ENCODE measurements at places on chromosomes 7 and 10.

DNA sequence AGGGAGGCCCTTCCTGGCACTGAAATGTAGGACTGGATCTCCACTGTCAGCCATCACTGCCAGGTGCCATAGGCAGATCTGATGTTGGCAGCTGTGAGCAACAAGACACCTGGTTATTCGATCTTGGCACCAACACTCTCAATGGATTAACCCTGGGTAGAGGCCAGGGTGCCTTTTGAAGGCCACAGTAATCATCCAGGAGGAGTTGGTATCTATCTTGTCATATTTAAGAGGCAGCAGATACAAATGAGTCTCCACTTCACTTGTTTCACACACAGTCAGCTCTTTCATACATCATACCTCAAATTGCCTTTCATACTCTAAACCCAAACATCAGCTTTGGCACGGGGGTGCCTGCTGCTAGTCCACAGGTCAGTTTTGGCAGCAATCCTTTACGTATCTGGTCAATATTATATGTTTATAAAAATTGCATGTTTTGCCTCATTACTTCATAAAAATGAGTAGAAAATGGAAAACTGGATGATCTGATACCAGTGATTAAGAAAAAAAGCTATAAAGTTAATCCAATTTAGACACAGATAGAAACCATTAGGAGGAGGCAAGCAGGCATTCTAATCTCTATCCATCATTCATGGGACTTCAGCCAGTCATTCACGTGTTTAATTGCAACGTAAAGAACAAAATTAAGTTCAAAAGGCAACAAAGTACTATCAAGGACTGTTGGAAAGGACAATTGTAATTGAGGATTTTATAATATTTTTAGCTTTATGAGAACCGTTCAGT is 12.7 kb upstream of the CACUL1 start:
- no peak for DNase-seq

DNA sequence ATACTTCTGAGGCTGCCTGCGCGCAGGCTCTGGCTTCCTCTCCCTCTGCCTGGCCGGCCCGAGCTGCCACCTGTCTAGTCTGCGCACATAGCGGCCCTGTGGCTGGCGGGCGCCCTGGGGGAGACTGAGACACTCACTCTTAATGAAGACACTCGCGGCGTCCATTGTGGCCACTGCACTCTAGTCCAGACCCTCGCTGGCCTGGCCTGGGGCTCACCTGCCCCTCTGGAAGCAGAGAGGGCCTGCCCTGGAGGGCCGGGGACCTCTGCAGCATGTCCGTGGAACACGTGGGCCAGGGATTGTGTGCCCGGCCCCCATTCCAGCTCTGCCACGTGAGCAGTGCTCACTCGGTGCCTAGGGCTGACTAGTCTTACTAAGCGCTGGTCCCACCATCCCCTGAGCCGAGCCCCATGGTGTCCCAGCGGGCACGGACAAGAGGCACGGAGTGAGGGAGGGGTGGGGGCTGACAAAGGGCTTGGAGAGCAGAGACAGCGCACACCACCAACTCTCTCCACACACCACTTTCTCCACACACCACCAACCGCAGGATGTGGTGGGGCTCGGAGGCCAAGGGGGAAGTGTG is 149.3 kb downstream of the ELFN1 start:
- no peak for DNase-seq

GRCh38 chr10:60611291-60611747 is 167.0 kb upstream of the CDK1 start:
- no peak for DNase-seq

DNA sequence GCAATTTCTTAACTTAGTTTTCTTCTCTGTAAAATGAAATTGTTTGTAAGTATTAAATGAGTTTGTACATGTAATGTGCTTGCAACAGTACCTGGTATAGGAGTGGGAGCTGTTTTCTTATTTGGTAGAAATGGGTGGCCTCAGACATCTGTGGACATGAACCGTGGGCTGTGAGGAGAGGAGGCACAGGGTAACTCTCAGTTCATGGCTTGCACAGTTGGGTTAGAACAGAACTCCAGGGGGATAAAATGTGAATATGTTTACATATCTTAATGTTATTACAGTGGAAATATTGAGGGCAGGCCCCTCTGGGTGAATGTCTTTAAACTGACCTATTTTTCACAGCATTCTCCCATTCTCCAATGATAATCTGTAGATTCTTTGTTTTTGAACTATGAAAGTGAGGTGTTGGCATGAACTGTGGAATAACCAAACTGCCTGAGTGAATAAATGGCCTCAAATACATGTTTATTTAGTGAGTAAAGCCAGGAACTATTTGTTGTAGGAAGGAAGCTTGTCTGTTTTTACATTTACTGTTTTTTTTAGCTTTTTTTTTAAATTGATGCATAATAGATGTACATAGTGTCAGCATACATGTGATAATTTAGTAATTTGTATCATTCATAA is 2.6 kb downstream of the ABCA13 start:
- DNase-seq = no peak

DNA sequence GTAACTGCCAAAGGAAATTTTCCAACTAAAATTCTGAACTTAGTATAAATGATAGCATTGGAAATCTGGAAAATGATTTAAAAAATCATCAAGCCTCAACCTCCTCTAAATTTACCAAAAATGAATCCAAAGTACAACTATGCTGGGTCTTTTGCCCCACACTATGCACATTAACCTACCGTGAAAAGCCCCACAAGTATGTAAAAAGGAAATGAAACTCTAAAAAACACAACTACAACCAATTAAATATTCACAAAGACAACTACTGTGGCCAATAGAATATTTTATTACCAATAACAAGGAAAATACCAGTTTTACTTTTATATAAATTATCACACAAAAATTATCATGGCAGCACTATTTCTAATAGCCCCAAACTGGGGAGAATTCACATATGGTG is 19.3 kb downstream of the EIF3A start:
- no peak for DNase-seq

- no peak for DNase-seq
These were observed 221.3 kb upstream of the ZMIZ1 start for GRCh38 chr10:78847485-78847884.

- no peak for DNase-seq
These were observed 226.7 kb upstream of the NPY start for GRCh38 chr7:24057243-24057642.

DNA sequence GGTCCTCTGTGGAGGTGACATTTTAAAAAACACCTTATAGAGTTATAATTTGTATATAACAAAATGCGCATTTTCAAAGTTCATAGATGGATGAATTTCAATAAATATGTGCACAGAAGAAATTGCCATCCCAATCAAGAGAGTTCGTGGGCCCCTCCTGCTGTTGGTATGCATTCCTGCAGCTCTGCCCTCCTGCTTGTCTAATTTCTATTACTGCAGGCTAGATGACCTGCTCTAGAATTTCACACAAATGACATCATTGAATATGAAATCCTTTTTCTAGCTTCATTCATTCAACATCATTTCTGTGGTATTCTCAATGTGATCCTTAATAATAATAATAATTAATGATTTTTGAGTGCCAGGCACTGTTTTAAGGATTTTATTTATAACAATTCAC is 348.2 kb downstream of the SDK1 start:
- no peak for DNase-seq

GRCh38 chr7:132380059-132380458 is 196.2 kb downstream of the PLXNA4 start:
- no peak for DNase-seq

DNA sequence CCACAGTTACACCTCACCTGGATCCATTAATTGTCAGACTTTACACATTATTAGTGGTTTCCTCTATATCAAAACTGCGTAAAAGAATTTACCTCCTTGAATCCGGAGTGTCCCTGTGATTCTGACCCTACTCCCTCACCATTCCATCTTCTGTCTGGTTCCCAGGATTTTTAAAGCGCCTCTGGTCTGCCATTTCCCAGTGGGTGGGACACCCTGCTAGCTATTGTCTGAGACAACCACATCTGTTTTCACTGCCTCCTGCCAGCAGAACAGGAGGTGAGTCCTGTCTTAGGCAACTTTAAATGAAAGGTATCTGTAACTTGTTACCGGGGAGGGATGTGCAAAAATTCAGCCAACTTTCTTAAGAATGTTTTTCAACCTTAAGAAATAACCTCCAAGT is 2.3 kb downstream of the MACROH2A2 start:
- DNase-seq = no peak

DNA sequence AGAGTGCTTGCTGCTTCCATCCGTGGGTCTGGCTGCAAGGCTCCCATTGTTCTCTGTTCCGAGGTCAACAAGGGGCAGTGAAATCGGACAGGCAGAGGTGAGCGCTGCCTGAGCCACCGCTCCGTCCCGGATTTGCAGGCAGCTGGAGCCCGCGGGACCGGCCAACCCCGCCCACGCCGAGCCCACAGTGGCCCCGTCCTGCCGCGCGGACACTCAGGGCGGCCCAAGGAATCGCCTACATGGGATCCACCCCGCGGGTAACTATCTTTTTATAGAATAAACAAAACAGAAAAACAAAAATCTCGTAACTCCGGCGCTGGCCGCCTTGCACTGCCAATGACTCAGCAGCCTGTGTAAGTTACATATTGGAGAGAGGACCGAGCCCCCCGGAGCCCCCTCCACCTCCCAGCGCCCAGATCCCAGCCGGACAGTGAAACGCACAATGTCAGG is 1.9 kb downstream of the BNIP3 start:
- DNase-seq = no peak

DNA sequence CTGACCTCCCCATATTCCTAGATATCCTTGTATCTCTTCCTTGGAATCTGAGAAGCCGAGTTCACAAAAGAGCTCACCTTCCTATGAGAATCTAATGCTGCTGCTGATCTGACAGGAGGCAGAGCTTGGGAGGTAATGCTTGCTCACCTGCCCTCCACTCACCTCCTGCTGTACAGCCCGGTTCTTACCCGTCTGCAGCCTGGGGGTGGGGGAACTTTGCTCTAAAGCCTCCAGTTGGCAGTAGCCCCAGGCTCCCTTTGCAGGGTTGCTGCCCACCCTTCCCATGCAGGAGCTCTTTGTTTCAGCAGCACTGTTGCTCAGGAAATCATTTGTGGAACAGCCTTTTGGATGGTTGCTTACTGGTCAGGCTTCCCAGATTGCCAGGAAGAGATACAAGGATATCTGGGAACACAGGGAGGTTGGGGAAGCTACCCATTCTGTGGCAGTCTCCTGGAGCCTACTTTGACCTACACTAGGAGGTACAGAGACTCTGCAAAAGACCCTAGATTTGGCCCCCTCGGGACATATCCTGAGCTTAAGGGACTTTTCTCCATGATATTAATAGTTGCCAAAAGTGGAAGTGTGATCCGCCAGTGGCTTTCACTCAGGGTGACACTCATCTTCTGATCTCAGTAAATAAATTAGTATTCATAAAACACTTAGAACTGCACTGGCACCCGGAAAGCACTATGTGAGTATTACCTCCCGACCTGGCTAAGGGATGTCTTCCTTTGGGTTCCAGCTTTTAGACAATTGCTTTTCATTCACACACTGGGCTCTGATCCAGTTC is 363.7 kb upstream of the PODXL start:
- DNase-seq = no peak
